ENCODE measurements at places on chromosomes 4 and X.

- DNase-seq = no peak
These were observed 135.7 kb downstream of the QDPR start for GRCh38 chr4:17376205-17376604.

- no peak for DNase-seq
These were observed 19.0 kb downstream of the ARSD start for GRCh38 chrX:2910109-2910508.

GRCh38 chrX:9591496-9591895, 126.6 kb downstream of the TBL1X start:
- DNase-seq = no peak

- DNase-seq = no peak
These were observed 100.3 kb downstream of the CDS1 start for GRCh38 chr4:84683064-84683850.

GRCh38 chr4:170325599-170325998, 235.8 kb upstream of the AADAT start:
- DNase-seq = no peak
